ENCODE measurements at places on chromosomes 5 and 9.

DNA sequence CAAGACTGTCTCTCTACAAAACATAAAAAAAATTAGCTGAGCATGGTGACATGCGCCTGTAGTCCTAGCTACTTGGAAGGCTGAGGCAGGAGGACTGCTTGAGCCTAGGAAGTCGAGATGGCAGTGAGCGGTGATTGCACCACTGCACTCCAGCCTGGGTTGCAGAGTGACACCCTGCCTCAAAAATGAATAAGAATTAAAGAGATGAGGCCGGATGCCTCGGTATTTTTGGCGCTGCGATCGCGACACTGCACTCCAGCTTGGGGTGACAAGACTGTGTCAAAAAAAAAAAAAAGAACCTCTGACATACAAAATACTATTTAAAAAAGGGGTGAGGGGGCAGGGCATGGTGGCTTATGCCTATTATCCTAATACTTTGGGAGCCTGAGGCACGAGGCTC is 7.3 kb downstream of the GPBP1 start:
- DNase-seq: no peak

- no peak for DNase-seq
Observed at GRCh38 chr5:151130922-151131891, 26.4 kb downstream of the ANXA6 start.

- peak; percentile 19 for DNase-seq
Observed at GRCh38 chr5:44885903-44886302, 77.2 kb downstream of the MRPS30 start.

DNA sequence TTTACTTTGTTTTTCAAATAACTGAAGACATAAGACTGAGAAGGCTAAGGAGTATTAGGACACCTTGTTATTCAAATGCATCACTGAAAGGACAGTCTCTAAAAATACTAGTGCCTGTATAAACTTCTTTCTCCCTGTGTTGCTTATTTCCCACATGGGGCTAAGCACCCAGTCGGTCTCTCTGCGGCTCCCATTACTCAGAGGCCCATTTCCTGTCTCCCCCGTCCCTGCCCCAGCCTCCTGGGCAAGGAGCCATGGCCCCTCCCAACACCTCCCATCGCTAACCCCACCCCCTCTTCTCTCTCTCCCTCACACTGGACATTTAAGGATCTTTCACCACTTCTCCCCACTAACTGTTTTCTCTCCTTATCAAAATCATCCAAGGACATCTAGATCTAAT is 81.9 kb downstream of the EBF1 start:
- no peak for DNase-seq

- no peak for DNase-seq
Observed at GRCh38 chr5:131883984-131884383, 61.5 kb downstream of the MEIKIN start.

- DNase-seq: no peak
Observed at GRCh38 chr5:133792024-133792423, 176.4 kb downstream of the C5orf15 start.

GRCh38 chr9:2082772-2083171 is 67.6 kb downstream of the SMARCA2 start:
- no peak for DNase-seq

DNA sequence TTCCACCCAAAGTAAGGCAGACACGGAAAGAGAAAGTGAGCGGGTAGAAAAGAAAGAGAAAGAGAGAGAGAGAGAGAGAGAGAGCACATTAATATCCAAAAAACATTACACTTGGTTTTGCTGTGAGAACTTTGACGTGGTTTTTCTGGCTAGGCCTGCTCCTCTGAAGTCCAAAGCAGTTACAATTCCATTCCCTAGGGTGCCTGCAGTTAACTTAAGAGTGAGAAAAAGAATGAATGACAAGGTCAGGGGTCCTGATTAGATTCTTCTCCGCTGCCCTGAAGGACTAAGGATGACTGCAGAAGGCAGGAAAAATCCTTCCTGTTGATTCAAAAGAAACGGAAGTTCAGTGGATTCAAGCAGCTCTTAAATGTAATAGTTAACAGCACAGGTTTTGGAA is 589.8 kb downstream of the PRELID2 start:
- DNase-seq: no peak

DNA sequence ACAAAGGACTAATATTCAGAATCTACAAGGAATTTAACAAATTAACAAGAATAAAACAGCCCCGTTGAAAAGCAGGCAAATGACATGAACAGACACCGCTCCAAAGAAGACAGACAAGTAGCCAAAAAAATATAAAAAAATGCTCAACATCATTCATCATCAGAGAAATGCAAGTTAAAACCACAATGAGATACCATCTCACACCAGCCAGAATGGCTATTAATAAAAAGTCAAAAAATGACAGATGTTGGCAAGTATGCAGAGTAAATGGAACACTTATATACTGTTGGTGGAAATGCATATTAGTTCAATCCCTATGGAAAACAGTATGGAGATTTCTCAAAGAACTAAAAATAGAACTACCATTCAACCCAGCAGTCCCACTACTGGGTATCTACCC is 302.7 kb upstream of the RGMB start:
- DNase-seq: no peak

DNA sequence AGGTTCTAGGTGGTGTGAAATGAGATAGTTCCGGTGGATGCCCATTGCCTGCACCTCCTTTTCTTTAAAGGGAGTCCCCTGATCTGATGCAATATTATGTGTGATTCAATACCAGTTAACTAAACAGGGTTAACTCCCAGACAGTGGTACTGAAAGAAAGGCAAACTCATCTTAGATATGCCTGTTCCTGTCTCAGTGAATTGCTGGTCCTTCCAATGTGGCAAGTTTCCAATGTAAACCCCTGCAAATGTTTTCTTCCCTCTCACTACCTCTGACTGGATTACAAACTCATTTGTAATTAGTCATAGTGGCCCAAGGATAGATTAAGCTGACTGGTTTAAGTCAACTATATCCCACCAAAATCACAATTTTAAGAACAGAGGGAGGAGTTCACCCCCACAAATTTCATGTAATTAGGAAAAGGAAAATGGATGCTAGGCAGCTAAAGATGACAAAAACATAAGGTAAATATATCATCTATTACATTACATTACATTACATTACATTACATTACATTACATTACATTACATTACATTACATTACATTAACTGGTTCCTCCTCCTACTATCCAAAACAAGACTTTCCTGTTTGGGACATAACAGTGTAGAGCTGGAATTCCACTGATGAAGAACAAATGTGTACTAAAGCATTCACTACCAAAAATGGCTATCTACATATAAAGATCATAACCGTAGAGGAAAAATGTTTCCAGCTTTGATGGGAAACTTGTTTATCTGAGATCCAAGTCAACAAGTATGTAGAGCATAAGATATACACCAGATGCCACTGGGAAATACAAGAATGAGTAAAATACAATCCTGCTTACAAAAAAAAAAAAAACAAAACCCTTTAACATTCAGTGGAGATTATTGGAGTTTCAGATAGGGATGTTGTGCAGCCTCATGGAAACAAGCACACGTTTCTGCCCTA is 121.5 kb upstream of the SNX2 start:
- DNase-seq: no peak

DNA sequence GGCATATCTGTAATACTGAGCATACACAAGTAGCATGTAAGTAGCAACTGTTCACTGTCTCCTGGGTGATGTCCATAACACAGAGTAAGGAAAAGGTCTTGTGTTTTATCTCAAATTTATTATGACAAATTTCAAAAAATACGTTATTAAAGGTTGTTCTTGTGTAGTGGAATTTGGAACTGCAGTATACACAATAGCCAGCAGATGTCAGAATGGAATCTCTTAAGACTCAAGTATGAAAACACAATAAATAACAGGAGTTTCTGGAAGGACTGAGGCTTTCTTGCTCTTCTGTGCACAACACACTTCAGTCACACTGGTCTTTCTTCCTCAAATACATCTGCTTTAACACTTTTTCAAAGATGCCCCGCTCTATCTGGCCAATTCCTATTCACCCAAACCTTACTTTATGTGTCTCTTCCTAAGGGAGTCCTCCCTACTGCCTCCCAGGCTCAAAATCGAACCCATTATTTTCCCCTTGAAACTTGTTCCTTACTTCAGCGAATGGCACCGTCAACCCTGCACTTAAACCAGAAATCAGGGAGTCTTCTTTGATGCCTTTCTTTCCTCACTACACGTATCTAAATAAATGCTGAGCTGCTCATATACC is 6.5 kb upstream of the FBXO10 start:
- DNase-seq: no peak

GRCh38 chr9:38181232-38181631 is 112.2 kb upstream of the SHB start:
- DNase-seq: no peak

GRCh38 chr5:95773335-95774059 is 42.4 kb downstream of the RHOBTB3 start:
- DNase-seq: no peak

DNA sequence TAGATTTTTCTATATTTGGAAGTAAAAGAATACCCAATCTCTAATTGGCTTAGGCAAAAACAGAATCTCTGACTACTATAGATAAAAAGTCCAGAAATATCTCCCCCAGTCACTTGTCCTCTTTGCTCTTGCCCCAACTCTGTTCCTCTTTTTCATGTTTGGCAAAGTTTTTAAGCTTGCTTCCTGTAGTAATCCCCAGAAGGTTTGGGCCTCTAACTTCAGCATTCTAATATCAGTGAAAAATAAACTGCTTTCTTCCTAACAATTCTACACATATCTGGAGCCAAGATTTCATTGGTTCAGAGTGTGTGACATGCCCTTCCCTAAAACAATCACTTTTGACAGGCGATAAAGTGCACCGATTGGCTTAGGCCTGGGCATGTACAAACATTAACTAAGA is 1680.3 kb downstream of the MAT2B start:
- DNase-seq: no peak

- no peak for DNase-seq
Observed at GRCh38 chr5:8520917-8521316, 652.0 kb downstream of the MTRR start.

- DNase-seq: no peak
Observed at GRCh38 chr5:3145641-3146040, 394.2 kb upstream of the IRX2 start.
